SJSA1 (cell line): ENCODE measurements at places on chromosomes 6 and 20.
A peak's percentile ranks its signal among the peaks of the same experiment; 100 is the strongest.

DNA sequence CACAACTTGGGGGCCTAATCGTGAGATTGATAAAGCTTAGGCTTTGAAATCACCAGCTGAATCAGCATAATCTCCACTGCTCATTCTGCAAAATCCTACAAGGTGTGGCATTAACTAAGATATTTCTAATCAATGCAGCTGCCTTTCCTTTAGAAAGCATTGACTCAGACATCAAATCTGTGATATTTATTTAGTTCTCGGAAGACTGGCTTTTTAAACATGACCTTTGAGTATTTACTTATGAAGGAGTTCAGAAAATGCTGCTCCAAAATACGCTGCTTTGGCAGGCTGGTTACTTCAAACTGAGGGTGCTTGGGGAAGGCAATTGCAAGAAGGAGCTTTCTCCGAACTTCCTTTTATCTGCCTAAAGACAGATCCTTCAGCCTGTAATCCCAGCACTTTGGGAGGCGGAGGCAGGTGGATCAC lies 23.7 kb upstream of the FUCA2 start:
- DNase-seq: no peak

DNA sequence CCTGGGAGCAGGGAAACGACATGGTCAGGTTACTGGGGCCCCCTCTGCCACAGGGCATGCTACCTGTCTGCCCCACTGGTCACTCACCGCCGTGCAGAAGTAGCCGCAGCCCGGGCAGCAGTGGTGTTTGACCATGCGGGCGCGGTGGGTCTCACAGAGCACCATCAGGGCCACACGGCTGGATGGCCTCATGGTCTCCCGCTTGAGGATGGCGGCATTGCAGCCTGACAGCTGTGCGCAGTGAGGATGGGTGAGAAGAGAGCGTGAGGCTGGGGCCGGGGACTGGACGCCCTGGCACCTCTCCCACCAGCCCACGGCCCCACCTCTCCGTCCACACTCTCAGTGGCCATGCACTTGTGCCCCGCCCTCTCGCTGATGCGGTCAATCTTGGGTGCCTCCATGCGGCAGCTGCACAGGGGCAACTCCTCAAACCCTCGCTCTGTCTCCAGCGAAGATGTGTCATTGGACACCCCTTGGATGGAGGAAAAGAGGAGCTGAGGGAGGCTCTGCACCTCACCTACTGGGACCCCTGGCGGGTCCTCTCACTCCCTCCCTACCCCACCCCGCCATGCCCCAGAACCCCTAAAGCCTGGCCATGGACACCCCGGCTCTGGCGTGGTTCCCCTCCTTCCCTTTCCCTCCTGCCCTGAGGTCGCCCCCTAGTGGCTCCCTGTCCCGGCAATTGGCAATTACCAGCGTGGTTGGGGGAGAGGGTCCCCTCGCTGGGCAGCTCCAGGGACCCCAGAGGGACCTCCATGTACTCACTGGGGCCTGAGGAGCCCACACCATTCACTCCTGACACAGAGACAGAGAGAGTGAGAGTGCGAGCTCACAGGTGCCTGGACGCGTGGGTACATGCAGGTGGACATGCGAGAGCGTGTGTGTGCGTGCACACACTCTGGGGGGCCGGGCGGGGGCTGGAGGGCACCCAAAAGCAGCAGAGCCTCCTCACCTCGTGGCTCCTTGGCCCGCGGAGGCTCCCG lies 8.9 kb downstream of the EHMT2 start:
- DNase-seq: peak; percentile 61

DNA sequence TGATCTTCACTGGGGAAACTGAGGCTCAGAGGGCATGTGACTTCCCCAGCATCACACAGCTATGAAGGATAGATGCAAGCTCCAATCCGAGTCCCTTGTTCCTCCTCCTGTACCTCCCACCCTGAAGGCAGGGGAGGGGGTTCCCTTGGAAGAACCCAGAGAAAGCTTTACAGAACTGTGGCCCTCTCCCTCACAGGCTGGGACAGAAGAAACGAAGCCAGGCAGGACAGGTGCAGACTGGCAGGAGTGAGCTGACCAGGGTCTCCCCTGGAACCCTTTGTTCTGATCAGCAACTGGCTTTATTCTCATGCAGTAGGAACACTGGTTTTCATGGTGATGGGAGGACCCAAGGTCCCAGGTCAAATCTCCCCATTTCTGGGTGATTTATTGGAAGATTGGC lies 90.2 kb downstream of the TMEM242 start:
- no peak for DNase-seq

DNA sequence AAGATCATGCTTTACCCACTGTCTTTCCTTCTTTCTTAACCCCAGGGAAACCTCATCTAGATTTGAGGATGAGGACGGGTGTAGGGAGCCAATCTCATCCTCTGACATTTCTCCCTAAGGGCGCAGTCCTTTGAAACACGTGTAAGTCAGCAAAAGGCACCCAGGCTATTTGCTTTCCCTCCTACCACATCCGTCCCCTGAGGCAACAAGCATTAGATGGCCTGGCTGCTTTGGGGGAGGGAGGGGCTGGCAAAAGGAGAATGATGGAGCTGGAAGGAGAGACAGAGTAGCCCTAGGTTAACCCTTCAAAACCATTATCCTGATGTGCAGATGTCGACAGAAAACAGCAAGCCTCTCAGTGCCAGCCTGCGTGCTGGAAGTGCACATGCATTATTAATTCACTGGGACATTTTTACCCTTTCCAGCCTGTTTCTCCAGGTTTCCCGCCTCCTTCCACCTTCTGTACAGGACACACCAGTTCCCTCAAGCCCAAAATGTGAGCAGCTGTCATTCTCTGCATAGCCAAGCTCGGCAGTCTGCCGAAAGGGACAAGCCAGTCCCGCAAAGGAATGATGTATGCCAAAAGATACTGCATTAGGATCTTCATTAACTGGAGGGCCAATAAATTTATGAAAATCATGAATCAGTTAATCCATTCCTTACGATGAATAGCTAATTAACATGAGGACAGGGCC lies 547.2 kb downstream of the CD83 start:
- DNase-seq: peak; percentile 28

GRCh38 chr20:59468831-59469230 lies 135.5 kb upstream of the PHACTR3 start:
- DNase-seq: no peak

DNA sequence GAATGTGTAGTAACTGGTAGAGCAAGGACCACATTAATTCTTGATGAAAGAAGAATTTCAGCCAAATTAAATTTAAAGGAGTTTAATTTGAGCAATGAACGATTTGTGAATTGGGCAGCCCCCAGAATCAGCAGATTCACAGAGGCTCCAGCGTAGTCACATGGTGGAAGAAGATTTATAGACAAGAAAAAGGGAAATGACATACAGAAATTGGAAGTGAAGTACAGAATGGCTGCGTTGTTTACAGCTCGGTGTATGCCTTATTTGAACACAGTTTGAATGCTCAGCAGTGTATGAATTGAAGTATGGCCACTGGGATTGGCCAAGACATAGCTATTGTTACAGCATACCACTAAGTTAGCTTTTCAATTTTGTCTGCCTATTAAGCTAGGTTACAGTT lies 173.6 kb upstream of the ARG1 start:
- DNase-seq: no peak

GRCh38 chr6:16421462-16421960 lies 183.1 kb downstream of the GMPR start:
- DNase-seq: no peak

DNA sequence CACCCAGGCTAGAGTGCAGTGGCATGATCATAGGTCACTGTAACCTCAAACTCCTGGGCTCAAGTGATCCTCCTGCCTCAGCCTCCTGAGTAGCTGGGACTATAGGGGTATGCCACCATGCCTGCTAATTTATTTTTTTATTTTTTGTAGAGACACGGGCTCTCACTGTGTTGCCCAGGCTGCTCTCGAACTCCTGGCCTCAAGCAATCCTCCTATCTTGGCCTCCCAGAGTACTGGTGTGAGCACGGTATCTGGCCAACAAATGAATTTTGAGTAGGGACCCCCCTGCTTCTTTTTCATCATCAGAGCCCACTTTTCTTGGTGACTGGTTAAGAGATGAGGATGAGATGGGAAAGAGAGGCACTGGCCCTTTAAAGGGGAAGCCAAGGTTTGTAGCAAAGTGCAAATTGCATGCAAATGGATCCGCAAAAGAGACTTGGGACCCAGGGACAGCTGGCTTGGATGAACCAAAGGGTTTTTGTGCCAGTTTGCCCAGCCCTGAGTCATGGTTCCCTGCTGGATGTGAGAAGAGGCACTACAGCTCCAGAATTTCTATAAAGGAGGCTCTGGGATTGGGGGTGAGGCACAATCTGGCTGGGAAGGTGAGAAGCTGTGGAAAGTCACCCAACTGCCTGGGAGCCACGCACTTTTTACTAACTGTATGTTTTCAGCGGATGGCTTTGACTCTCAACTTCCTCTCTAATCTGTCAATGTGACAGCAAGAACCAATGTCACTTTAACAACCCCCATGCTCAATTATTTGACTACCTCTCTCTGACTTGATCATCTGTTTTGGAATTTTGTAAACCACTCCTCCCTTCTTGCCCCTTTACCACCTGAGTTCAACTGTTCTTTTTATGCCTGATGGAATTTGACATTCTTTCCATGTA lies 58.7 kb upstream of the RNF24 start:
- DNase-seq: no peak

DNA sequence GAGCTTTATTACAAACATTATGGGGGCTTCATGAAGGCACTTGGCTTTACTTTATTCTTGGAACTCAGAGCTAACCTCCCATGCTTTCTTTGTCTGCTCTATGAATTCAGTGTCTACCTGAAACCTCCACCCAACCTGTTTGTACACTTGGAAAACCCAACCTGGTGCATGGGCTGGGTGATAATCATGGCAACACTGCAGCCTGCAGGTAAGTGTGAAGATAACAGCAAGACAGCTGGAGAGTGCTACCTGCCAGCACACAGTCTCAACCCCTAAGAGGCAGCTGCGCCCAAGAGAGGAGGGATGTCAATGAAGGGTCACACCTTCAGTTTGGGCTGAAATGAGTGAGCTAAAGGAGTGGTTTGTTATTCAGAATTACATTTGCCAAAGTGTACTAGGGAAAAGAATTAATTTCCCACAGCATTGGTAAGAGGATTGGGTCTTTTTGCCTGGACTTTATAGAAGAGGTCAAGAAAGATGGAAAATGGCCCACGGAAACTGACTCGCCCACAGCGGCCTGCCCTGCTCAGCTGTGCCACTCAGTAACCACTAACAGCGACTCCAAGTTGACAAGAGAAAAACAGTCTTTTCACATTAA lies 24.4 kb downstream of the FOXQ1 start:
- no peak for DNase-seq

- DNase-seq: no peak
Measured at GRCh38 chr6:137261761-137262160, 42.6 kb upstream of the IFNGR1 start.

GRCh38 chr6:125598422-125598821 lies 151.0 kb upstream of the HEY2 start:
- DNase-seq: no peak

GRCh38 chr20:58195047-58195446 lies 33.4 kb downstream of the ANKRD60 start:
- DNase-seq: no peak

DNA sequence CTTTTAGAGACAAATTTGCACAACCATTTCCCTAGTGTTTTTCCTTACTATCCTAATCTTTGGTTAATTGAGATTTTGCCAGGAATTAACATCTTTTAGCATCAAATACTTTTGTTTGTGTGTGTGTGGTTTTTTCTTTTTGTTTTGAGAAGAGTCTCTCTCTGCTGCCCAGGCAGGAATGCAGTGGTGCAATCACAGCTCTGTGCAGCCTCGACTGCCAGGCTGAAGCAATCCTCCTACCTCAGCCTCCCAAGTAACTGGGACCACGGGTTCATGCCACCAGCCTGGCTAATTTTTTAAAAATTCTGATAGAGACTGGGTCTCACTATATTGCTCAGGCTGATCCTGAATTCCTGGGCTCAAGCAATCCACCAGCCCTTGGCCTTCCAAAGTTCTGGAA lies 28.5 kb downstream of the BAK1 start:
- DNase-seq: no peak
